Stimulated activated CD4-positive, alpha-beta T cell treated with anti-CD3 and anti-CD28 coated beads, TNF-alpha, amount 100 ng/mL, for 24 hours (primary cell): ENCODE measurements at places on chromosomes 3 and 15.

DNA sequence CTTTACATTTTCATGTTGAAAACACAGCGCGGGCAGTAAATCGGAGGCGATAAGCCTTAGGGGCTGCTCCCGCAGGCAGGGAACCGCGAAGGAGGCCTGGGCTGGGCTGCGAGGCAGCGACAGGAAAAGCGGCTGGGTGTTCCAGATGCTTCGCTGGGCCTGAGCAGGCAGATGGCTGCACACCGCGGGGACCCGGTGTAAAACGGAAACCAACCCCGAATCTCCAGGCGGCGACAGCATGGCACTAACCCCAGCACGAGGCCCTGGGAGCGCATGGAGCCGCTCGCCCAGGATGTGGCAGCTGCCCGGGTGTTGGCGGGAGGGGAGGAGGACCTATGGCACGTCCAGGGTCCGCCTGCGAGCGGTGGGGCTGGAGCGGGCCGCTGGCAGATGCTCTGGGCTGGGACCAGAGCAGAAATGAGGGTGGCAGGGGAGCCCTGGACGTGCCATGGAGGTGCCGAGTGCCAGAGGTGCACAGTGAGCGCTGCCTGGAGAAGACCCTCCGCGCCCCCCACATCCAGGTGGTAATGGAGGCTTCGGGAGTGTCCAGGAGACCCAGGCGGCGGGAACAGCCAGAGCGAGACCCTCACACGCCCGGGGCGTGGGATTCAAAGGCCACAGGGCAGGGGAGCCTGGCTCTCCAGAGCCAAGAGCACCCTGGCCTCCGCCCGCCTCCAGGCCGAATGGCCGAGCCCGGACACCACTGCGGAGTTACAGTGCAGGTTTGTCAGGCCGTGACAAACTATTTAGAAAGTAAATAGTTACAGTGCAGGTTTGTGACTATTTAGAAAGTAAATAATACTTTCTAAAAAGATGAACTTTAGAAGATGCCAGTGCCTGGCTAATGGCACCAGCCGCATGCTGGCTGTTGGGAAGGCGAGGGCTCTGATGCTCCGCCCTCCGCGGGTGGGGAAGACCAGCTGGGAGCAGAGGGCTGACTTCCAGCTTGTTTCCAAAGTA lies 293.6 kb downstream of the OCA2 start:
- no peak for DNase-seq

GRCh38 chr3:33023176-33024136 lies 72.0 kb downstream of the CCR4 start:
- no peak for DNase-seq

GRCh38 chr15:93829115-93829870 lies 402.1 kb upstream of the MCTP2 start:
- no peak for DNase-seq

DNA sequence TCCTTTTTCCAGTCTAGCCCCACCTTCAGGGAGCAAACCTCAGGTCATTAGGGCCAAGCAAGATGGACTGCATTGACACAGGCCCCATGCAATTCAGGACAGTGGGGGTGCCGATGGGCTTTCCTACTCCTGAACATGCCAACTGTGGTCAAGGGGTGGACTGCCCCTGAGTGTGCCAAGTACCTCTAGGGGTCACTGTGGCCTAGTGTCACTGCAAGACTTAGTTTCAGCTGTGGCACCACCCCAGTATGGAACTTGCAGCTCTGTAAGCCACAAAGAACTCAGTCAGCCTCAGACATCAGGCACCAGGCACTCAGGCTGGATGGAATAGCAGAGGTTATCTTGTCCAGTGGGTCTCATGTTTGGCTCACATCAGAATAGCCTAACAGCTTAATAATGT lies 32.3 kb downstream of the EXOG start:
- no peak for DNase-seq

DNA sequence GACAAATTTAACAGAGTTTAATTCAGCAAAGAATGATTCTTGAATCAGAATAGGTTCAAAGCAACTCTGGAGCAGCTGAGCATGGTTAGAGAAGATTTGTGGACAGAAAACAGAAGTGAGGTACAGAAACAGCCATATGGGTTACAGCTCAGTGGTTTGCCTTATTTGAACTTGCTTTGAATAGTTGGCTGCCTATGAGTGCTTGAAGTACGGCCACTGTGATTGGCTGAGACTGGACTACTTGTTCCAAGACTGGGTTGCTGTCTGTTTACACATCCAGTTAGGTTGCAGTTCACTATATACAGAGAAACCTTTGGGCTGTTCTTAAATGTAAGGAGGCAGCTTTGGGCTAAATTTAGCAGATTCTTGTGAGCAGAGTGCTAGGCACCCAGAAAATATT lies 79.4 kb upstream of the CADPS start:
- no peak for DNase-seq

DNA sequence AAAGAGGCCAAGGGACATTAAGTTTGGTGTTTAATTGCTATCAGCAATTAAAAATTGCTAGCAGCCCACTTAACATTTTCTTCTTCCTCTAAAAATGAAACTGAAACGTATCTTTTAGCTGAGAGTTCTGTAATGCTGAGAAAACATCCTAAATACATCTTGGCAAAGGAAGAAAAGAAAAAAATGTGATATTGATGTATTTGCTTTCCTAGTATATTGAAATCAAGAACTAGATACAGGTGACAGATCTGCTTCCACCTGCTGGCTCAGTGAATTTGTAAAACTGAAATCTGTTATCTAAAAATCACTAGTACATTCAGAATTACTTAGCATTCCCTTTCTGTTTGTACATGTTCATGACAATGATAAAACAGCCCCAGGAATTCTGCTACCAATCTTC lies 283.2 kb downstream of the ZBTB20 start:
- DNase-seq = no peak

GRCh38 chr3:151398895-151399294 lies 14.3 kb upstream of the P2RY12 start:
- no peak for DNase-seq

- no peak for DNase-seq
Measured at GRCh38 chr15:77053709-77054108, 17.2 kb downstream of the TSPAN3 start.
